ENCODE measurements at places on chromosomes 12 and 14.
A peak's percentile ranks its signal among the peaks of the same experiment; 100 is the strongest.

DNA sequence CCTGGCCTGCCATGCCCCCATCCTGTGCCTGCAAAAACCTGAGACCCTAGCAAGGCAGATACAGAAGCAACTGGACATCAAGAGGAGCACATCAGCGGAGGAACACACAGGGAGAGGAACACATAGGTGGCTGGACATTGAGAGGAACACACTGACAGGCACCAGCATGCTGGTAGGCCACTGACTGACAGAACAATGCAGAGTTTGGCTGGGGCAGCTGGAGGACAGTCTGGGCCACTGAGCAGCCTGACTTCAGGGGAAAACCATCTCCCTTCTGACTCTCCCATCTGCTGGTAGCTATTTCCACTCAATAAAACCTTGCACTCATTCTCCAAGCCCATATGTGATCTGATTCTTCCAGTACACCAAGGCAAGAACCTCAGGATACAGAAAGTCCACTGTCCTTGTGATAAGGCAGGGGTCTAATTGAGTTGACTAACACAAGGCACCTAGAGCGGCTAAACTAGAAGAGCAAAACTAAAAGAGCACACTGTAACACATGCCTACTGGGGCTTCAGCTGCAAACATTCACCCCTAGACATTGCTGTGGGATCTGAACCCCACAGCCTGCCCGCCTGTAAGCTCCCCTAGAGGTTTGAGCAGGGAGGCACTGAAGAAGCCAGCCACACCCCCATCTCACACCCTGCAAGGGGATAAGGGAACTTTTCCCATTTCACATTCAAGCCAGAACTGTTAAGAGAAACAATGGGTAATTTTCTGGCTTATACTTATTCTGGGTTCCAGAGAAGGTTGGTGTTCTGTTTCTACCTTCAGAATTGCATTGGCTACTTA, 22.1 kb downstream of the CLECL1 start:
- DNase-seq: no peak

GRCh38 chr14:34364201-34364600, 97.8 kb downstream of the SPTSSA start:
- no peak for DNase-seq

DNA sequence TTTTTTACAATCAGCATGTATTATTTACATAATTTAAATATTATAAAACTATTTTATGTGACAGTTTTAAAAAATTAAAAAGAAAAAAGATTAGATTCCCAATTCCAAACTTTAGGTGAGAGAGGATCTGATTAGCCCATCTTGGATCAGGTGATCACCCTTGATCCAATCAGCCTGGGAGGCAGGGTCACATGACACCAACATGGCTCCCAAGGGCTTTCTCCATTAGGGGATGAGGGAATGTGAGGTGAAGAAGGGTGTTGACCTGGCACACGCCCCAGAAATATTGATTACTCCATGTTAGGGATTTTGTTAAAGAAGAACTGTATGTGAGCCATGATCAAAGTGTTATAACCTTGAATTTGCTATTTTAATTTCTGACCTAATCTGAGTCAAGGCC, 225.4 kb downstream of the RBM19 start:
- no peak for DNase-seq

GRCh38 chr12:130776857-130777339, 60.8 kb upstream of the RIMBP2 start:
- no peak for DNase-seq

GRCh38 chr12:104737791-104738301, 220.2 kb downstream of the SLC41A2 start:
- no peak for DNase-seq

- DNase-seq: no peak
These were observed 3.2 kb downstream of the SIX4 start for GRCh38 chr14:60720962-60721325.

GRCh38 chr12:52980650-52981423, 25.4 kb upstream of the EIF4B start:
- DNase-seq: peak; percentile 81

DNA sequence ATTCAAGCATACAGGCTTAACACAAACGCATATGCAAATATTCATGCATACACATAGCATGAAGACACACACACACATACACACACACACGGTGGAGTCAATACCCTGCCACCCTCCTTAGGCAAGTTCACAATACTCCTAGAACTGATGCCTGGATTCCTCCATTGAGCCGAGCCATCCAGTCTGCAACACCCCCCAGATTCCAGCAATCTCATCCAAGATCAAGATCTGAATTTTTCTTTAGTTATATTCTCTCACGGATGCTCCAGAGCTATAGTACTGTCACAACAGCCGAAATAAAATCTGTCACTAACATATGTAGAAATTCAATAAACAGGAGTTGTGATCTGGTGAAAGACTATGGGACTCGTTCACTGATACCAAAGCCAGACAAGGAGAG, 110.8 kb downstream of the NUAK1 start:
- no peak for DNase-seq

GRCh38 chr14:103739466-103739792, 23.8 kb downstream of the ZFYVE21 start:
- no peak for DNase-seq

- DNase-seq: peak; percentile 38
These were observed 80.2 kb upstream of the FUT8 start for GRCh38 chr14:65332141-65332871.

DNA sequence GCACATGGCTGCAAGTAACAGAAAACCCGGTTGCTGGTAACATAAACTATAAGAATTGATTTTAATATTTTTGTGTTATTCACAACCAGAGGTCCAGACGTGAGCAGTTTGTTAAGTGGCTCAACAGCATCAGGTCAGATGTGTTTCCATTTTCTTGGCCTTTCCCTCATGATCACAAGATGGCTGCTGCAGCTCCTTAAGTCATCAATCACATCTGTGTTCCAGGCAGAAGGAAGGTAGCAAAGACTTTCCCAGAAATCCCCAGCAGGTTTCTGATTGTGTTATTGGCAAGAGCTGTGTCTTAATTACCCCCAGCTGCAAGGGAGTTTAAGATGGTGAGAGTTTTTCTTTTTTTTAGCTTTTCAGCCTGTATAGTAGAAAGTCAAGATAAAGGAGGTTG, 40.4 kb upstream of the MYL2 start:
- no peak for DNase-seq

- peak; percentile 40 for DNase-seq
These were observed 94.9 kb downstream of the DUSP16 start for GRCh38 chr12:12467688-12468261.

- peak; percentile 83 for DNase-seq
These were observed 26.1 kb upstream of the RTRAF start for GRCh38 chr14:51963286-51963685.

GRCh38 chr14:24366413-24366720, 1.6 kb upstream of the NFATC4 start:
- DNase-seq: no peak

DNA sequence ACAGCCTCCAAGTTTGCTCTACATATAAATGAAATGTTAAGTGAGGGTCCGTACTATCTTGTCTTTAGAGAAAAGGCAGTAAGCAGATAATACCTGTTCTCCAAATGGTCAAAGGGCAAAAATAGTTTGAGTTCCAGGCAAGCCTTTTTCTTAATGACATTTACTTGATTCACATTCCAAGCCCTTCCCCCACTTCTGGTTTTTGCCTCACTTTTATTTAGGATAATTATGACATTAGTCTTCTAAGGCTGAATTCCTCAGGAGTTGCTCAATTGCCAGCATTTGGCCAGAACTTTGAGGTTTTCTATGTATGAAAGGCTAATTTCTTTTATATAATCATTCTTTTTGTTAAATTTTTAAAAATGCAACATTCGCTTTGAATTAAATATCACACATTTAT, 62.5 kb upstream of the DUSP6 start:
- DNase-seq: no peak

- DNase-seq: no peak
These were observed 70.1 kb downstream of the PEBP1 start for GRCh38 chr12:118206107-118206412.

- no peak for DNase-seq
These were observed 49.9 kb downstream of the FOXA1 start for GRCh38 chr14:37545174-37545573.

DNA sequence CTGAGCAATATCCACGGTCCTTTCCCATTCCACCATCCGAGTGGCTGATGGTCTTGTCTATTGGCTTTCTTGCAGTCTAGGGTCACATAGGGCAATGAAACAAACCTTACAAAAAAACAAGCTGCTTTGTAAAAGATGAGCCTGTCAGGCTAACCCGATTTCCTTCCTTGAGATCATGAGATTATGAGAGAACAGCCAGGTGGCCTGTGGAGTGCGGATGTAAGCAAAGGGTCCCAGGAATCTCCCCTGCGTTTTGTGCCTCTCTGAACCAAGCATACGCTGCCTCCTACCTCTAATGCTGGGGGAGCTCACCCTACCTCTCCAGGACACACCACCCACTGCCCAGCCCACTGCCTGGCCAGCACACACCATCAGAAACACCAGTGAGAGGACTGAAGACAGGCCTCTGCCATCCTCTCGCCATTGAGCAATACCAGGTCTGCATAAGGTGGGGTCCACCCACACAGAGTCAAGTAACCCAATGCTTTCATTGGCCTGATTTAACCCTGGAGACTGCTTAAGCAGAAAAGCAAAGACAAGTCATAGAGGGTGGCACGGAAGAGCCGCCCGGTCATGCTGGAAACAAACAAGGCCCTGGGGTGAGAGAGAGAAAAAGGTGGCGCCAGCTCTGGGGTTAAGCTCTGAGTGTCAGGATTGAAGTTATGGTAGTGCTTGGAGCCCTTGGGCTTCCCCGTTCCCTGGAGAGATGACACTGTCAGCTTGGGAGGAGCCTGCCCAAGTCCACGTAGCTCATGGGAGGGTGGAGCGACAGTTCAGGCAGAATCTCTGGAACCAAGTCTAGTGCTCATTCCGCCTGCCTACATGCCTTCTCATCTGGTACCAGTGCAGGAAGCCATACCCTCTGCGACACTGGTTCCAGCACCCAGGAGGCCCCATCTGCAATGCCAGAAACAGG, 46.6 kb downstream of the CALM1 start:
- DNase-seq: no peak

DNA sequence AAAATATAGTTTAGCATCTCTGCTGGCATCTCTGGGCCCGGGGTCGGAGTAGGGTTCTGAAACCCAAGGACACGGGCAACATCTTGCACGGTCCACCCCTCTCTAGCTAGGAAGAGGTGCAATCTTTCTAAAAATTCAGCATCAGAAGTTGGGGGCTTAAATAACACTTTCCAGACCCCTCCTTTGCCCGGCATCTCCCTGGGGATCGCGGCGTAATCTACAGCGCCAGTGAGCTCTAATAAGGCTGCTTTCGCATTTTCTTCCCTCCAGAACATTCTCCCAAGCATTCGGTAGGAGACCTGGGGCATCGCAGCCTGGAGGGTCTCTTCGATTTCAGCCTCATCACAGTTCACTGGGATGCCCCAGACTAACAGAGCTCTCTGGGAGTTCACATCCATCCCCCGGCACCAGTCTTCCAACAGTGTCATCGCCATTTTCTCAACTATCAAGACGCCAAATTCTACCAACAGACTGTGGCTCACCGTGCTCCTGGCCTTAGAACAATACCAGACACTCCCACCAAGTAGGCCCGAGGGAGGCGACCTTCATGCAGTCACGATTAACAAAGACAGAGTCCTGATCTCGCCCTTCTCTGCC, 880 bp downstream of the PNMA1 start:
- no peak for DNase-seq

DNA sequence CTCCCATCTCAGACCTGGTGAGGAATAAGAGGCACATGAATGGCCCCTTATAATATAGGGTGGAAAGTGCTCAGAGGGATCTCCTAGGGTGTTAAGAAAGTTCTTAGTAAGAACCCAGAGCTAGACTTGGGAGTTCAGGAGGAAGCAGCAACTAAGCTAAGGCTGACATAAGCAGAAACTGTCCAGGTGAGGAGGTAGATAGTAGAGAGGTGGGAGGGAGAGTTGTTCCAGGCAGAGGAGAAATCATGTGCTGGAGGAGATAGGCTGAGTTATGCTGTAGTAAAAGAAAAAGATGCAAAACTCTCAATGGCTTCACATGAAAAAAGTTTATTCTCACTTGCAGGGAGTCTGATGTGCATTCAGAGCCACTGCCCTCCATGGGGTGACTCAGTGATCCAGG, 50.7 kb downstream of the FOS start:
- DNase-seq: no peak

DNA sequence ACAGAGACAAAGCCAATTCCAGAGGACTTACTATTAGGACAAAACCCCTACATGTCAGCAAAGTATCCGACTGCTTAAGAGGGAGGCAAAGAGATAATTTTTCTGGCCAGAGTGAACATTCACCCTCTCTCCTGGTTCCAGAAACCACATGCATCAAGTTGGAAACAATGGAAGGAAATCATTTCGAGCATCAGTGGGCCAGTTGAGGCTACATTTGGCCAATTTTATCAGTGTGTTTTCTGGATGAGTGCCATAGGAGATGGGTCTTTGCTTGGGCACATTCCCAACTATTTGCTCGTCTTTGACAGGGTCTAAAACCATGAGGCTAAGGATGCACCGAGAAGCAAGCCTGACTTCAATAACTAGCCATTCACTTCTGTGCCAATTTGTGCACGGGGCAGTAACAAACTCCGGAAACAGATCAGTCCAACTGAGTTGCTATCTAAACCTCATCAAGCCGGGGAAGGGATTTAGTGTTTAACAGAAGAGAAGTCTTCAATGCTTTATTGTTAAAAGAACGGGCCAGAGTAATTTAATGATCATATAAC, 17.4 kb downstream of the EGLN3 start:
- DNase-seq: no peak

GRCh38 chr14:99792551-99793212, 531 bp upstream of the EML1 start:
- DNase-seq: peak; percentile 6

DNA sequence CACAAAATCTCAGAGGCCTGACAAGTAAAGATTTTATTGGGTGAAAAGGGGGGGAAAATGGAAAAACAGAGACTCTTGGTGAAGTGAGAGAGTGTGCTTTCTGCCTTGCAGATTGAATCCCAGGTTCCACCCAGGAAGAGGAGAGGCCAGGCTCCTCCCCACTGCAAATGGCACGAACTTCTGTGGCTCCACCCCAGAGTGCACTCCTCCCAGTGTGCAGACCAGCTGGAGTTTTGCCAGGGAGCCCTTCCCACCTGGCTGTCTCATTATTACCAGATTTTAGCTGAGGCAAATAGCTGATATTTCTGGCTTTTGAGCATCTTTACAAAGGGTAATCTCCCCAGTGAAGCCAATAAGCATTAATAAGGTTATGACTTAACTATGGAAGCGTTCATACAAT, 51.9 kb downstream of the TESPA1 start:
- no peak for DNase-seq
